ENCODE measurements at places on chromosomes 5 and 9.

DNA sequence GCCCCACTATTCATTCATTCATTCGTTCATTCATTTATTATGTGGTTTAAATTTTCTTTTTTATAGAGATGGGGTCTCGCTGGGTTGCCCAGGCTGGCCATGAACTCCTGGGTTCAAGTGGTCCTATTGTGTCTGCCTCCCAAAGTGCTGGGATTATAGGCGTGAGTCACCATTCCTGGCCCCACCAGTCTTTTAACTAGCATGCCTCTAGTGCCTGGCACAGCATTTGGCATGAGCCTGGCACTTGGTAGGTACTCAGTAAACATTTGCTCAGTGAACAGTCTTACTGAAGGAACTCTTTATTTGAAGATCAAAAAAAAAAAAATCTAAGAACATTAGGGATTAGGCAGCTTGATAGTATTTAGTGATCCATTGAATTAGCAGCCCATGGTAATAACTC, 98.1 kb downstream of the KDM4C start:
- no peak for DNase-seq

GRCh38 chr5:81023261-81023970, 63.3 kb downstream of the RASGRF2 start:
- DNase-seq = no peak

- no peak for DNase-seq
Measured at GRCh38 chr9:120736881-120737280, 22.6 kb upstream of the MEGF9 start.

GRCh38 chr5:40428126-40428525, 251.6 kb upstream of the PTGER4 start:
- no peak for DNase-seq

GRCh38 chr9:136975644-136976043, 1.7 kb upstream of the PTGDS start:
- DNase-seq = peak; percentile 38

GRCh38 chr5:148014276-148014675, 49.5 kb upstream of the SPINK5 start:
- no peak for DNase-seq

GRCh38 chr9:91795598-91796241, 154.3 kb downstream of the ROR2 start:
- no peak for DNase-seq

- DNase-seq = no peak
Measured at GRCh38 chr9:34986540-34987047, 3.0 kb upstream of the DNAJB5 start.

DNA sequence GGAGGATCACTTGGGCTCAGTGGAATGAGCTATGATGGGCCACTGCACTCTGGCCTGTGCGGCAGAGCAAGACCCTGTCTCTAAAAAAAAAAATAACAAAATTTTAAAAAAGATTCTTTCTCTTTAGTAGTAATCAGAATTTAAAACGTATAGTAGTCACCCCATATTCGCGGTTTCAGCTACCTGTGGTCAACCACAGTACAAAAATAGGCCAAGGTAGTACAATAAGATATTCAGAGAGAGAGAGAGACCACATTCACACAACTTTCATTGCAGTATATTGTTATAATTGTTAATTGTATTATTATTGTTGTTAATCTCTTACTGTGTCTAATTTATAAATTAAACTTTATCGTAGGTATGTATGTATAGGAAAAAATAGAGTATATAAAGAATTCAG, 18.7 kb downstream of the INIP start:
- no peak for DNase-seq

DNA sequence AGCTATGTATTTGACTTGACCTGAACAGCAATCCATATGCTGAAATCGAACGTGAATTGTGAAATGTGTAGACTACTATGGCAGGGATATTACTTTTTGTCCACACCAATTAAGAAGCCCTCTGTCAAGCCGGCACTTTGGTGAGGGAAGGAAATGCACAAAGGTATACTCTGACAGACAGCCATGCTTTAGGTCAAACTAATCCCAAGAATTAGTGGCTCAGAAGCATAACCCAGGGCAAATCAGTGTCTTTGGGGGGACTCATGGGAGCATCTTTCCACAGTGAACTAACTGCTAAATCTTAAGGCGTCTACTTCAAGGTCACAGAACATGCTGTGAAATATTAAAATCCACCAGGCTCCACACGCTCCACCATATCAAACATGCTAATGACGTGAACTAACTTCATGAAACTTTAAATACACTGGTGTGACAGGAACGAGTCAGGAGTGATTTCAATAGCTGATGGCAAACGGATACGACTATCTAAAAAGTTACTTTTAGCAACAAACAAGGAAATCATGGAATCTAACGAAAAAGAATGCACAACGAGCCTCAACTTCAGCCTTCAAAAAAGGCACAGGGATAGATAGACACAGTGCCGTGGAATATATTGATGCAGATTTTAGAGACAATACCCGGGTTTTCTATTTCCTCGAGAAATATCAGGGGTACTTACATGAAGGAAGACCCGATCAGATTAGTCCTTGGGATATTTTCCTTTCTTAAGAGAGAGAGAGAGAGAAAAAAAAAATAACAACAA, 527 bp downstream of the MEF2C start:
- no peak for DNase-seq

DNA sequence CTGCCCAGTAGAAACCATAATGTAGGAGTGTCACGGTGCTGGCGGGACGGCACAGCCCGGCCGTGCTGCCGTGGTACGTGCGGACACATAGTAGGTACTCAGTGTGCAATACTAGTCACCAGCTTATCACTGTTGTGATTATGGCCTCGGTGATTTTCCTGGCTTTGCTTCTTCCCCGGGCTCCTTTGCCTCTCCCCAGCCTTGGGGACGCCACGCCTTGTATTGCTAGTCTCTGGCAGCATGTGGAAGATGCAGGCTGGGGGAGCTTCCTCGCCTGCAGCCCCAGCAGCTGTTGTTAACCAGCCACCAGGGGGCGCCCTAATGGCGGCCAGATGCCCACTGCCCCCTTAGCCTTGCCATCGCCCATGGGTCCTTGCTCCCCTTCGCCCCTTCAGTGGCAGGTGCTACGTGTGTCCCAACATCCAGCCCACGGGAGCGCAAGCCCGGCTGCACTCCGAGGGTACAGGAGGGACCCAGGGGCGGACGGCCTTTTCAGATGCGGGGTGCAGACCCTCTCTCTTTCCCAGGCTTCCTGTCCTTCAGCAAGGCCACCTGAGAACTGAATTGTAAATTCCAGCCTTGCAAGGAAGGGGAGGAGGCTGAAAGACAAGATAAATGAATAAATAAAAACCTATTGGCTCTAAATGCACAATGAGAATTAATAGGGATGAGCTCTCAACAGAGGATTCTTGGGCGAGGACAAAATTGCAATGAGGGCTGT, 8.0 kb downstream of the NTNG2 start:
- DNase-seq = peak; percentile 54

GRCh38 chr5:94778299-94778698, 159.8 kb downstream of the SLF1 start:
- no peak for DNase-seq

DNA sequence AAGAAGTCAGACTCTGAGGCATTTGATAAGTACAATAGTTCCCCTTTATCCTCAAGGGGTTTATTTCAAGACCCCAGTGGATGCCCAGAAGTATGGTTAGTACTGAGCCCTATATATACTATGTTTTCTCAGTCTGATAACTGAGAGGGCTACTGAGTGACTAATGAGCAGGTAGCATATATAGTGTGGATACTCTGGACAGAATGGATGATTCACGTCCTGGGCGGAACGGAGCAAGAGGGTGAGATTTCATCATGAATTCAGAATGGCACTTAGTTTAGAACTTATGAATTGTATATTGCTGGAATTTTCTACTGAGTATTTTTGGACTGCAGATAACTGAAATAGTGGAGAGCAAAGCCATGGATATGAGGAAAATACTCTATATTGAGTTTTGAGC, 457.6 kb downstream of the PLK2 start:
- no peak for DNase-seq

DNA sequence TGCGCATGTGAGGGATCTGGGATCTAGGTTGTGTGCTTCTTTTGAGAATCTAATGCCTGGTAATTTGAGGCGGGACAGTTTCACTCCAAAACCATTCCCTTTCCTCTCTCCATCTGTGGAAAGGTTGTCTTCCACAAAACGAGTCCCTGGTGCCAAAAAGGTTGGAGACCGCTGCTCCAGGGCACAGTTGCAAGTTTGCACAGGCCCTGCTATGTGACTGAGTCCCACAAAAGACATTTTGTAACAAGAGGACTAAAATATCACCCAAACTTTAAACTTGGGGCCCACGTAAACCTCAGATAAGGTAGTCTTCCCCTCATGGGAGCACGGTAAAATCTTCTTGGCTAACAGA, 5.8 kb upstream of the ZNF367 start:
- no peak for DNase-seq

- no peak for DNase-seq
Measured at GRCh38 chr9:19976226-19976625, 187.4 kb upstream of the SLC24A2 start.

- DNase-seq = no peak
Measured at GRCh38 chr5:14028938-14029584, 84.6 kb upstream of the DNAH5 start.

DNA sequence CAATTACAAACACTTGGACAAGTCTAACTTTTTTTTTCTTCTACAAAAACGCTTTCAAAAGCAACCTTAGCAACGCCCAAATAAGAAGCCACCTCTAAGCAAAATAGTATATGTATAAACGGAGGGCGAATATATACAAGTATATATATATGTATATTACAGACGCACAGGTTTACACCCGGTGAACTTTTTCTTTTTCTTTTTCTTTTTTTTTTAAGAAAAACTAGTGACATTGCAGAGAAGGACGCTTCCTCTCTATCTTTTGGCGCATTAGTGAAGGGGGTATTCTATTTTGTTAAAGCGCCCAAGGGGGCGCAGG, 200 bp downstream of the NPR3 start:
- DNase-seq = no peak

Measured in activated T-cell treated with anti-CD3 and anti-CD28 coated beads for 48 hours (primary cell).